ENCODE measurements at places on chromosomes 3 and 15.

DNA sequence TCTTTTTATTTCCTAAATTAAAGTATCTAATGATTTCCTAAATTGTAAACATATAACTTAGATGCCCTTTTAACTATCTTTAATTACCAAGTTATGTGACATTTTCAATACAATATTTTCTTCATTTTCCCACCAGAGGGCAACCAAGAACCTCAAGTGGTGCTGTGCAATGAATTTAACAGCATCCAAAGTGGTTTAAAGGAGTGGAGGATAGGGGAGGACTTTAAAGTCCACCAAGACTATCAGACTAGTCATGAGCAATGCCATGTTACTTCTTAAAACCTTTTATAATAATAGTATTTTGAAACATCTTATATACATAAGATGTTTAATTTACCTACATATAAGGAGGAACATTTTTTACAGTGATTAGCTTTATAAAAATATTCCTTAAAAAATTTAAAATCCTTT, 74.4 kb downstream of the DLG1 start:
- DNase-seq = no peak

GRCh38 chr3:28844298-28845005, 436.4 kb upstream of the RBMS3 start:
- DNase-seq = no peak

DNA sequence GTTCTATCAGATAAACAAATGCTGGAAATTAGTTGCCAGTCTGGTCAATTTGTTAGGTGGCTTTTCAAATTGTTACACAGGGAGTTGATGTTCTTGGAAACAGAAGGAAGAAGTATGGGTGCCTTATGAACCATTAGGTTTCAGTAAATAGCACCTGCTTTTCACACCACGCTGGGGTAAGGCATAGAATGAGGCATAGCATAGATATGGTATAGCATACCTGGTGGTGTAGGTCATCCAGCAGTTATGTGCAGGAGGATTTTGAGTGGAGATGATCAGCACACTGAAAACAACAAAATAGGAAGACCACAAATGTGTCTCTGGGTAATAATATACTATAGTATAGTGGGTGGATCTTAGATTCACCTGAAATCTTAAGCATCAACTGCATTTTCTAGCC, 121.4 kb downstream of the GMPS start:
- no peak for DNase-seq

DNA sequence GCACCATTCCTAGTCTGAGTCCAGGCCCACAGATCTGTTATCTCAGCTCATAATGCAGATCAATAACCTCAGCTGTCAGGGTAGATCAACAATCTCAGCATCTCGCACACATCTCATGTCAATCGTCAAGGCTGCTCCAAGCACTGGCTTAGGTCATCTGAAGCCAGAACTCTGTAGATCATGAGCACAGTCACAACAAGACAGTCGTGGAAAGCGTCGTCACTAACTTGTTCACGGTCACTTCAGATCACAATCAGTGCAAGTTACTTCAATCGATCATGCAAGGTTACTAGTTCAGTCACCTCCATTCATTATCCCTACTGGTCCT, 71.8 kb downstream of the RBPMS2 start:
- DNase-seq = no peak

DNA sequence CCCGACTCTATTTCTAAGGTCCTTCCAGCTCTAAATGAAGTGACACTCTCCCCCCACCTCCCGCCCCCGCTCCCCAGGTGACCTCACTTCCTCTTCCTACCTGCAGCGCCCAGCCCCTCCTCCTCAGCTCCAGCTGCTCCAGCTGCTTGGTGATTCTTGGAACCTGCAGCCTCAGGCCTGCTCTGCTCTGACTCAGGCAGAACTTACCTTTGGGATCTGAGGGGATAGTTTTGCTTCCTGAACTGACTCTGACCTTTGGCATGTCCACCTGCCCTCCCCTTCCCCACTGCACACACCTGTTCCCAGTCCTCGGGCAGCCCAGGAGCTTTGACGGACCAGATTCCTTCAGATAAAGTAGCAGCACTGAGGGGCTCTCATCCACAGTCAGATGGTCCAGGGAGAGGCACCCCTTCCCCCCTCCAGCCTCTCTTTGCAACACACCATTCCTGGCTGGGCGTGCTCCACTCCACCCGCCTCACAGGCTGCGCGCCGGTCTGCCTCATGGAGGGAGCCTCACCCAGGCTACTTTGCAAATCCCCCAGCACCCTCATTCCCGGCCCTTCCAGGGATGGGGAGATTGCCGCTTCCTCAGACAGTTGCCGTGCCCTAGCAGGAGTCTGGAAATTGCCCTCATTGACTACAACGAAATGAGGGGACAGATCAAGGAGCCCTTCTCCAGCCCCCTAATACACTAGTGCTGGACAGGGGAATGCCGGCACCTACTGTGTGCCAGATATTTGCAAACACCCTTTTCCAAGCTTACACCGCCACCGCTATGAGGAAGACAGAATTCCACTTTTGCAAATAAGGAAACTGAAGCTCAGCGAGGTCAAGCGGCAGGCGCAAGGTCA, 692 bp upstream of the C15orf39 start:
- no peak for DNase-seq
